Activated T-cell treated with anti-CD3 and anti-CD28 coated beads, Interleukin-2, amount 50 U/mL, for 48 hours (primary cell): ENCODE measurements at places on chromosomes 6 and 20.

GRCh38 chr6:139378882-139379341 lies 4.5 kb upstream of the CITED2 start:
- DNase-seq, result peak; percentile 32

DNA sequence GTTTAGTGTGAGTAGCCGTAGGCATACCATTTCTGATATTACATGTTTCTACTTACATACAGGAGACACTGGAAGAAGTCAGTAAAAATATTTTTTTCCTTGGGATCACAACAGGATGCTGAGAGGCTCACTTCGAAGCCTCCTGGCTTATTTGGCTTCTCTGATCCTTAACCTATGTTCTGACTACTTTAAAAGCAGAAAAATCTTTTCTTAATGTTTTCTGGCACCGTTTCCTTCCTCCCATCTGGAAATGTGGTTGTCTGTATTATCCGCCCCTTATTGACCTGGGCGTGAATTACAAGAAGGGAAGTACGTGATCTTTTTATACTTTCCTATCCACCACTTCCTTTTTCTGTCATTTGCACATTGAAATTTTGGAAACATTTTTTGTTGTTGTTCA lies 379.6 kb downstream of the COL12A1 start:
- no peak for DNase-seq

DNA sequence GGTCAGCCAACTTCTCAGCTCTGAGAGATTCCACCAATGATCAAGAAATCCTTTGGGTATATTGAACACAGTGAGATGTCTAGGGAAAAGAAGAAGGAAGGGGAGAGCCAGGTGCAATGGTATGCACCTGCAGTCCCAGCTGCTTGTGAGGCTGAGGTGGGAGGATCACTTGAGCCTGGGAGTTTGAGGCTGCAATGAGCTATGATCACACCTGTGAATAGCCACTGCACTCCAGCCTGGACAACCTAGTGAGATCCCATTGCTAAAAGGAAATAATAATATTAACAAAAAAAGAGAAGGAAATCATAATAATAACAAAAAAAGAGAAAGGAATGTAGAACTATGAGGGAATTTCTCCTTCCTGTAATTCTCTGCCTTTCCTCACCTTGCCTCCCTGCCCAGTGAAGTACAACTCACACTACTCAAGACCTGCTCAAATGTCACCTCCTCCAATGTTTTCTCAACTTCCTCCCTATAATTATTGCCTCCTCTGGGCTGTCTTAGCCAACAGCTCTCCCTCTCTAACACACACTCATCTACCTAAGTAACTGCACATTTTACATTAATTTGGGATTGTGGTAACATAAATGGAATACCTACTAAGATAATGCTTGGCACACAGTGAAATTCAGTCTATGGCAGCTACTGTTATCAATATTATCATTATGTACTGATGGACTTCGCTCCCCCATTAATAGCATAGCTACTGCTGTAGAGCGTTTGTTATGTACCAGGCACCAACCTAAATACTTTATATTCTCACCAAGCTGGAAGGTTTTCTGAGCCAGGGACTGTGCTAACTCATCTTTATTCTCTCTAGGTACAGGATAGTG lies 103.6 kb downstream of the KIF13A start:
- DNase-seq, result no peak

GRCh38 chr6:124986164-124986563 lies 23.9 kb downstream of the RNF217 start:
- no peak for DNase-seq

- DNase-seq, result no peak
Observed at GRCh38 chr20:5181958-5182357, 55.1 kb downstream of the CDS2 start.

GRCh38 chr6:72811971-72812421 lies 190.1 kb downstream of the KCNQ5 start:
- no peak for DNase-seq

- DNase-seq, result no peak
Observed at GRCh38 chr6:84967389-84967788, 203.0 kb upstream of the TBX18 start.

DNA sequence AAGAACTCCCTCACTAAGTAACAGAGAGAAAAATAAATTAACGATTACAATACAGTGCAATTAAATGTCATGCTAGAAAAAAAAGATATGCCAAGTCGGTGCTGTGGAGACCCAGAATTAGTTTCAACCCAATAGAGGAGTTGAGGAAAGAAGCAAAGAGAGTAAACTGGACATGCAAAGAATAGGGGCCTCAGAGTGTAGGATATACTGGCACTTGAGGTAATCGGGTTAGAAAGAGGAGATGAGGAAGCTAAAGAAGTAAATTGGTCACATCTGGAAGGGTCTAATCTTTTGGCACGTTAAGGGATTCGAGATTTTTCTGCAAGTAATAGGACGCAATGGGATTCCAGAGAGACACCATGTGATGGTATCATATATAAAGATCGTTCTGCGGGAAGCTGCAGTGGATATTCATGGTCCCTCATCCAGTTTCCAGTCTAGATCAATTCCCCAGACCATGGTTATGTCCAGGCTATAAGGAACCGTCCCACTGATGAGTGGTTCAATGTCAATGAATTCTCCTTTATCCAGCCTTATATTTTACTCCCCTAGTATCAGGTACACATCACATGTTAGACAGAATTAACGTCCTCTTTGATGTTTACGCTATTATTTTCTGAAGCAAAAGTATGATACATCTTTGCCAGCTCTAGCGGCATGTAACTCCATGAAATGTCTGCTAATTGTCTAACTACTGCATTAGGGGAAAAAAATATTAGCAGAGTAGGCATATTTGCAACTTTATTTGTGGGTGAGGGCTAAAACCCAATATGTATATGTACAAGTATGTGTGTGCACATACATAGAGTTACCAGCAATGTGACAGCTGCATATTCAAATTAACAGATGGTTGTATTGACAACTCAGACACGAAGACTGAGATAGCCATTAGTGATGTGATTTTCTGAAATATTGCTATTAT lies 1.1 kb upstream of the TBC1D32 start:
- DNase-seq, result no peak

- peak; percentile 83 for DNase-seq
Observed at GRCh38 chr6:27019651-27020552, 227.6 kb upstream of the PRSS16 start.
